Lung microvascular endothelial cell (primary cell): ENCODE measurements at places on chromosomes 16 and 17.

DNA sequence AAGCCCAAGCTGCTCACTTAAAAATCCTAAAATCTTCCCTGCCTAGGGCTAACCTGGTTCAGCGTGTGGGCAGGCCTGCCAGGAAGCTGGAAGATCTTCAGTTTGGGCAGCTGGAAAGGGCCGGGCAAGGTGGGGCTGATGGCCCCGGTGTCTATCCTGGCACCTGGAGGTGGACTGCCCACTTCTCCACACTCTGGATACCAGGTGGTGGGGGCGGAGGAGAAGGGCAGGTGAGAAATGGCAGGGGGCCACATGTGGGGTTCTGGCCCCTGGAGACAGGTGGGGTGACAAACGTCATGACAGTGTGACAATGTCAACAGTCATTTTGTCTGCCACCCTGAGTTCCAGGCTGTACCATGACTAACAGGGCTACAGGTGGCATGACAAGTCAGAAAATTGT is 78.5 kb upstream of the C16orf82 start:
- no peak for DNase-seq

DNA sequence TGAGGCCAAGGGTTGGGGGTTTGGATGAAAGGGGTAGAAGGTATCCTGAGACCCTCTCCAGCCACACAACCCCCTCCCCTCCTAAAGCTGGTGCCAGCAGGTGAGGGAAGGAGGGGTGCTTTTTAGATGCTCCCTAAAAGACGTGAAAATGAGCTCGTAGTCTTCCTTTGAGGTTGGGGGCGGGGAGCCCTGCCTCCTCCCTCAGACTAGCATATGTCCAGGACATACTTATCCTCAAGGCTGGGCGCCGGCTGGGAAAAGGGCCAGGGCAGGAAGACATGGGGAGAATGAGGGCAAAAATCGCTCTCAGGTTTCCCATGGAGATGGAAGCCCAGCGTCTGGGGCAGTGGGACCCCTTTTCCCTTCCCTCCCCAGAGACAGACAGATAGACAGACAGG is 26.7 kb downstream of the SRCIN1 start:
- DNase-seq: no peak

DNA sequence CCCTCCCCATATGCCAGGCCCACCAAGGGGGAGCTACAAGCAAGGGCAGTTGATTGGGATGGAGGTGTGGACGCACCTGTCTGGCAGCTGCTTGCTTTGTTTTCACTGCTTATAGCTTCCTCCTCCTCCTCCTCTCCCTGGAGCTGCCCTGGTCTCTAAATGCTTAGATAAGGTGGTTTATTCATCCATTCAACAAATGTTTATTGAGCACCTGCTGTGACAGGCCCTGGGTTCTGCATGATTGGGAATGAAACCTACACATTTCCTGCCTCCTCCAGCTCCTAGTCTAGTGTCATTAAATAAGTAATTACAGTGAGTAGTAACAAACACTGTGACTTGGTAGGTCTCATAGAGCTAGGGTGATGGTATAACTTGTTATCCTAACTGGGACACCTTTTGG is 17.4 kb upstream of the MAP3K14 start:
- no peak for DNase-seq

DNA sequence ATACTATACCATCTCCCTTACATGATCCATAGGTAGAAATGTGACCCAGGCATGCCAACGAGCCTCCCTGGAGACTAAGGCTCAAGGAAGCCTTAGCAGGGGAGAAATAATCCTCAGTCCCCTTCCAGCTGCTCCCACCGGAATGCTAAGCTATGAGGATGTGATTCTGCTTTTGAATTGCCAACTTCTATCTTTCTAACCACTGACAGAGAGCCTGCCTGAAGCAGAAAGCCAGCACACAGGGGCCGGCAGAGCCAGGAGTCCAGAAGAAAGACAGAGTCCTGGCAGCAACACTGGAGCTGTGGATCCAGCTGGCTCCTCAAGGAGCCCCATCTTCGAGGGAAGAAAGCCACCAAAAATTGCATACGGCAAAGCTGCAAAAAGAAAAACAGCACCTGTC is 579.6 kb upstream of the CDH5 start:
- no peak for DNase-seq

- DNase-seq: no peak
These were observed 182.6 kb downstream of the C16orf95 start for GRCh38 chr16:87134628-87134995.

DNA sequence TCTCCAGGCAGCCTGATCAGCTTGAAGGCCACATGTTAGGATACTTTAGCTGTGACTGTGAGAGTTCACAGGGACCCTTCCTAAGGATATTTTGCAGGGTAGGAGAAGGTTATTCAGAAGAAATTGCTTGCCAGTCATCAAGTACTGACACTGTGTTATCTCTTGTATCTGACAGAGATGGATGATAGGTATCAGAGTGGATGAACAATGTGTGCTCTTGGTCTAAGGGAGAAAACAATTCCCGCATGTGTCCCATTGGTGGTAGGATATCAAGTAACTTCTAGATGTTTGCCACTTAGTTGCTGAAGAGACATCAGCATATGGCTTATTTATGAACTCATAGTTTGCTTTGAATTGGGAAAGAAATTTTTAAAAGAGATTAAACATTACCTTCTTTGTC is 219.3 kb downstream of the SPECC1 start:
- DNase-seq: no peak

GRCh38 chr17:51651513-51652298 is 391.4 kb downstream of the UTP18 start:
- DNase-seq: no peak

GRCh38 chr17:56528696-56529095 is 64.8 kb upstream of the NOG start:
- DNase-seq: no peak

DNA sequence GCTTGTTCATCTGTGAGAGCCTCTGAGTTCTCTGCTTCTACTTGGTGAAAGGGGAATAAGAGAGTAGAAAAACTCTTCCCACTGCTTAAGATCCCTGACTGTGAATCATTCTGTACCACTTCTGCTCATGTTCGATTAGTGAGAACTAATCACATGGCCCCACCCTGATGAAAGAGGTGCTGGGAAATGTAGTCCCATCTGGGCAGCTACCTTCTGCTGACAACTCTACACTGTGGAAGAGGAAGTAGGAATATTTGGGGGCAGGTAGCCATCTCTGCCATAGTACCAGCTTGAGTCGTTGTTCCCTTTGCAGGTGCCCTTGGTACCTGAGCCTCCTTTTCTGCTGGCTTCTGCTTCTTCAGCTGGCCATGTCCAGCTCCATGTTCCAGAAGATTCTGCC is 29.9 kb downstream of the NKD1 start:
- no peak for DNase-seq
